ENCODE measurements at places on chromosomes 7 and 10. TPM values are rescaled to one million over a fixed set of nuclear protein-coding genes. Genes with fewer than 3 reads are reported as not detected.

DNAJB6 gene
- total RNA-seq, result 56.8 TPM

PDZD7 gene
- 0.35 TPM for total RNA-seq

IDI2 gene
- total RNA-seq, result not detected

CUZD1 gene
- total RNA-seq, result not detected

RNF32 gene
- total RNA-seq, result 3.2 TPM

Data from pericardium fibroblast (primary cell).